ENCODE measurements at places on chromosomes 5 and 9. TPM values are rescaled to one million over a fixed set of nuclear protein-coding genes. Genes with fewer than 3 reads are reported as not detected.

- DNase-seq = no peak
- H3K4me1 ChIP-seq = peaks cover 8% of the 10 kb centered on the region
- no peak overlapping the region for H3K27ac ChIP-seq
- H3K27me3 ChIP-seq = no peaks in the 10 kb centered on the region
Observed at GRCh38 chr5:140399979-140400729, 1.5 kb upstream of the ANKHD1 start.

DNA sequence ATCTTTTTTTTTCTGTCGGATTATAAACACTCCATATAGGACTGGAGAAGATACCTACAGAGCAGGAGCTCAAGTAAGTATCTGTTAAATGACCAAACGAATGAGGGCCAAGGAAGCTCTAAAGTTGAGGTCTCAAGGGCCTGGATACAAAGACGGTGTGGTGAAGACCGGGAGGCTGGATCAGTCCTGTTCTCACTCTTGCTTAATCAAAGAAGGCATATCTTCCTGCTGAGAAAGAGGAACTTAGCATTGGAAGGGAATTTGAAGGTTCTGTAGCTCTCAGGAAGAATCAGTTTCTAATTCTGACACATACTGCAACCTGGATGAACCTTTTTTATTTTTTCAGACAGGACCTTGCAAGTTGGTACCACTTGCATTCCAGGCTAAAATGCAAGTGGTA lies 28.3 kb upstream of the PAX5 start:
- peaks cover 24% of the 10 kb centered on the region for H3K27me3 ChIP-seq
- no peaks in the 10 kb centered on the region for H3K36me3 ChIP-seq
- no peak overlapping the region for H3K27ac ChIP-seq
- DNase-seq = no peak

DNA sequence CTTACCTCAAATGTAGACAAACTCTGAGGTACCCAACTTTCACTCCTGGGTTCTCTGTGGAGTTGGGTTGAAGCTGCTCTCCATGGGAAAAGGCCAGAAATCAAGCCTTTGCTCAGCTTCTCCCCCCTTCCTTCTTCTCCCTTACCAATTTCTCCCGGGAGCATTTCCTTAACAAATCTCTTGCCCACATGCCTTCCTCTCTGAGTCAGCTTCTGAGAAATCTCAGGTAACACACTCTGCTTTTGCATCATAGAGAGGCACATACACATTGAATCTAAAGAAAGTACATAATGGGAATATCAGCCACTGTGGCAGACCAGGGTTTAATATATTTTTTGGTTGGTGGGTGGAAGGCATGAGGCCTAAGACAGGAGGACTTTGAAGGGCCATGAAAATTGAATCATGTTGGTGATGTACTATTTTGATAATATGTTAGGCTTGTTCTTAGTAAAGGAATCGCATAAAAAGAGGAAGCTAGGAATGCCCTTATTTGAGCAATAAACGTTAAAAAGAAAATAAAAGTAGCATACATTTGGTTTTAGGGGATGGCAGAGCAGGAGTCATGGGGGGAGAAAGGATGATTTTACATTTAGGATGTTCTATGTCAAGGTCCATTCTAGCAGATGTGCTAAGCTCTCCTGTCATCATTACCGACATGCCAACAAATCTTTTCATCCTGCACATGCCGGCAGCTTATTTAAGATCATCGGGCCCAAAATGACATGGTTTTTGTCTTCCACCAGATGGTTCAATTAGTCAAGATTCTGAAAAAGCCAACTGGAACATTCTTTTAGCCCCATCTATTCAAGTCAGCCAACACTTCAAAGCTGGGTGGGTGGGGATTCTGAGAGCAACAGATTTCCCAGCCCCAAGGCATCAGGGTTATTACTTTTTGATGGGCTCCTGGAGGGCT lies 199.5 kb upstream of the CLINT1 start:
- H3K27ac ChIP-seq = no peak overlapping the region
- no peak for DNase-seq
- no peaks in the 10 kb centered on the region for H3K4me1 ChIP-seq
- no peaks in the 10 kb centered on the region for H3K36me3 ChIP-seq

- H3K36me3 ChIP-seq = no peaks in the 10 kb centered on the region
- no peak overlapping the region for H3K4me3 ChIP-seq
- no peak for DNase-seq
- no peaks in the 10 kb centered on the region for H3K4me1 ChIP-seq
- no peaks in the 10 kb centered on the region for H3K27me3 ChIP-seq
- H3K27ac ChIP-seq = no peak overlapping the region
Observed at GRCh38 chr9:109560470-109561132, 62.5 kb upstream of the PTPN3 start.

DNA sequence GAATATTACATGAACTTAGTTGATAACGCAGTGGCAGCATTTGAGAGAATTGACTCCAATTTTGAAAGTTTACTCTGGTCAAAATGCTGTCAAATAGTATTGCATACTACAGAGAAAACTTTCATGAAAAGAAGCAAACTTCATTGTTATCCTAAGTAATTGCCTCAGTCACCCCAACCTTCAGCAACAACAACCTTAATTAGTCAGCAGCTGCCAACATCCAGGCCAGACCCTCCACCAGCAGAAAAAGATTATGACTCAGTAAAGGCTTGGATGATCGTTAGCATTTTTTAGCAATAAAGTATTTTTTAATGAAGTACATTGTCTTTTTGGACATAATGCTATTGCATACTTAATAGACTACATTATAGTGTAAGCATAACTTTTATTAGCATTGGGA lies 40.8 kb upstream of the SPDL1 start:
- no peaks in the 10 kb centered on the region for H3K36me3 ChIP-seq
- no peaks in the 10 kb centered on the region for H3K4me1 ChIP-seq
- peaks cover 2% of the 10 kb centered on the region for H3K27me3 ChIP-seq
- no peak overlapping the region for H3K4me3 ChIP-seq

DNA sequence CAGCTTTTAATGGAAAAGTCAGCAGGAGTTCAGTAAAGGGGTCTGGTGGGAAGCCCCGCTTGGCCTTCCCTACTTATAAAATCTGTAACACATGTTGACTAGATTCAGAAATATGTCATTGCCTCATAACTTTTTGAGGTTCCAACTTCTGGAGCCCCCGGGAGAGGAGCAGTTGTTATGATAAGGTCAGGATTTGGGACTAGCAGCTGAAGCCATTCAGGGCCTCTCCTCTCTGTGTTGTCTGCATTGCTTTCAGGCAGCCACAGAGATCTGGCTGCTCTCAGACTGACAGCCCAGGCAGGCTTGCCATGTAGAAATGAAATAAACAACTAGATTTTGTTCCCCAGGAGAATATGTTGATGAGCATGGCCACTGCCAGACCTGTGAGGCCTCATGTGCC lies 167.1 kb downstream of the RFK start:
- no peaks in the 10 kb centered on the region for H3K4me1 ChIP-seq
- peaks cover 11% of the 10 kb centered on the region for H3K27me3 ChIP-seq
- no peak overlapping the region for H3K4me3 ChIP-seq

DNA sequence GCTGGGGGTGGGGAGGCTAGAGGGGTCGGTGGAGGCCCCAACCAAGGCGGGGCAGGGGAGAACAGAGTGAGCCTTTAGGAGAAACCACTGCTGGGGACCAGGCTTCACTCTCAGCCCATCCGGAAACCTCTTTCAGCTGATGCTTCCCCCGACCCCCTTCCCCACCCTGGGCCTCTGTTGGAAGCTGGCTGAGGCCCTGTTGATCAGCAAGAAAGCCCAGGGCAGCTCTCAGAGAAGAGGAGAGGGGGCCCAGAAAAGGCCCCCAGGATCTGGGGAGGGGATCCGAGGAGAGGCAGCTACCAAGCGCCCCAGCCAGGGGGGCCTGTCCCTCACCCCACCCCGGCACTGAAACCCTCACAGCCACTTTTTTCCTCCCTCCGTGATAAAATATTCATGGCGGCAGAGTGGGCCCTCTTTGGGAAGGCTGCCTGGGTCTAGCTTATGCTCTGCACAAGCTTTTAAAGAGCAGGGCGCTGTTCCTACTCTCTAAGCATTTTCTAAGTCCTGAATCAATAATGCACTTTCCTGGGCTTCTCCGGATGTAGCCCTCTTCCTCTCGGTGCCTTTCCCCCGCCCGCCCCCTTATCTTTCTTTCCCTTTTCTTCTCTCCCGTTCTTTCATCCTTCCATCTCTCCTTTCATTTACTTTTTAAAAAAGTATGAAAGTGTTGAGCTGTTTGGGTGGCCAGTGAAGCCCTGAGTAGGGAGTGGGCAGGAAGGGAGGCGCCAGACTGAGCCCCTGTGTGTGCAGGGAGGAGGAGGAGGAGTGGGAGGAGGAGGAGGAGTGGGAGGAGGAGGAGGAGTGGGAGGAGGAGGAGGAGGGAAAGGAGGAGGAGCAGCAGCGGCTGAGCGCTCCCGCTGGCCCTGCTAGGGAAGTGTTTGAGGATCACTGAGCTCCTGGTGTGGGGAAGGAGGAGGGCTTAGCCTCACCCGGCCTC lies 23.5 kb downstream of the NTNG2 start:
- H3K27me3 ChIP-seq = peaks cover 36% of the 10 kb centered on the region
- no peaks in the 10 kb centered on the region for H3K36me3 ChIP-seq
- no peak overlapping the region for H3K27ac ChIP-seq
- no peak overlapping the region for H3K4me3 ChIP-seq
- no peak for DNase-seq

DNA sequence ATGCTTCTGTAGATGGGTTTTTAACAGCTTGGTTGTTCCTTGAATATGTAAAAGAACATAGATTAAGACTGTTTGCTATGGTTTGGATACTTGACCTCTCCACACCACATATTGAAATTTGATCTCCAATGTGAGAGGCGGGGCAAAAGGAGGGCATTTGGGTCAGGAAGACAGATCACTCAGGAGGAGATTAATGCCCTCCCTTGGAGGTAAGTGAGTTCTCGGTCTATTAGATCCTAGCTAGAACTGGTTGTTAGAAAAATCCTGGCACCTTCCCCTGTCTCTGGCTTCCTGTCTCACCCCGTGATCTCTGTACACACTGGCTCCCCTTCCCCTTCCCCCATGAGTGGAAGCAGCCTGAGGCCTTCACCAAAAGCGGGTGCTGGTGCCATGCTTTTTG lies 281.1 kb upstream of the ANKRD55 start:
- DNase-seq = no peak
- no peak overlapping the region for H3K27ac ChIP-seq
- H3K4me1 ChIP-seq = no peaks in the 10 kb centered on the region
- no peak overlapping the region for H3K4me3 ChIP-seq
- no peaks in the 10 kb centered on the region for H3K27me3 ChIP-seq

- no peaks in the 10 kb centered on the region for H3K36me3 ChIP-seq
- H3K27ac ChIP-seq = no peak overlapping the region
- DNase-seq = no peak
- H3K4me3 ChIP-seq = no peak overlapping the region
- H3K27me3 ChIP-seq = no peaks in the 10 kb centered on the region
- no peaks in the 10 kb centered on the region for H3K4me1 ChIP-seq
Observed at GRCh38 chr5:175202463-175203068, 241.4 kb downstream of the DRD1 start.

EFNA5 gene
- total RNA-seq = 22.6 TPM

CER1 gene
- not detected for total RNA-seq
